CD8-positive, alpha-beta memory T cell (primary cell): ENCODE measurements at places on chromosomes 6 and 20. TPM values are rescaled to one million over a fixed set of nuclear protein-coding genes. Genes with fewer than 3 reads are reported as not detected.

RFX6 gene
- total RNA-seq, result not detected

DNA sequence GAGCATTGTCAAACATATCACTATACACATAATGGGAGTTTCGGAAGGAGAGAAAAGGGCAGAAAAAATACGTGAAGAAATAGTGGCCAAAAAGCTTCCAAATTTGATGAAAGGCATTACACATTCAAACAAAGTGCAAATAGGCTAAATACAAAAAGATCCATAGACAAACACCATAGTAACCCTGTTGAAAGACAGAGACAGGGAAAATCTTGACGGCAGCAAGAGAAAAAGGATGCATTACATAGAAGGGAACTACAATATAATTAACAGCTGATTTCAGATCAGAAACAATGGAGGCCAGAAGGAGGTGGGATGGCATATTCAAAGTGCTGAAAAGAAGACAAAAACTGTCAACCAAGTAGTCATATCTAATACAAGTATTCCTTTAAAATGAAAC is 170.8 kb downstream of the MRPL14 start:
- H3K27ac ChIP-seq, result no peak overlapping the region
- DNase-seq, result no peak
- H3K4me3 ChIP-seq, result no peak overlapping the region
- H3K4me1 ChIP-seq, result no peaks in the 10 kb centered on the region
- no peaks in the 10 kb centered on the region for H3K36me3 ChIP-seq

GRCh38 chr6:34154668-34155447 is 9.0 kb upstream of the GRM4 start:
- peaks cover 7% of the 10 kb centered on the region for H3K4me1 ChIP-seq
- H3K27me3 ChIP-seq, result peaks cover 29% of the 10 kb centered on the region
- no peaks in the 10 kb centered on the region for H3K36me3 ChIP-seq

PHACTR1 gene
- 0.04 TPM for total RNA-seq

DNA sequence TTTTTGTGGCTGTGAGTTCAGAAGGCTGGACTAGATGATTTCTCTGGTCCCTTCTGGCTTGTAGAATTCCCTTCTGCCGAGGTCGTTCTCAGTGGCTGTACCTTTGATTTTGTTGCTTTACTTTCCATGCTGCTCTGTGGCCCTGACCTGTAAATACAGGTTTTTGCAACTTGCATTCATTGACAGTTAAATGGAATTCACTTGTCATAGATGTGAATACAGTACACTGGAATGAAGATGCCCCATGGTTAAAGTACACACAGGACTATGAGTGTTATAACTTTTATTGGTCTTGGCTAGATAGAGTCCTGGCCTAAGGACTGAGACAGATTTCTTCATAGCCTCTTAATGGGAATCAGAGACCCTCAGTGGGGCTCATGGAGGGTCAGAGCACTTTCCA is 12.9 kb upstream of the EFCAB8 start:
- H3K36me3 ChIP-seq, result peaks cover 47% of the 10 kb centered on the region
- no peak overlapping the region for H3K4me3 ChIP-seq
- no peaks in the 10 kb centered on the region for H3K27me3 ChIP-seq
- no peak for DNase-seq

BFSP1 gene
- total RNA-seq, result 0.26 TPM

DNA sequence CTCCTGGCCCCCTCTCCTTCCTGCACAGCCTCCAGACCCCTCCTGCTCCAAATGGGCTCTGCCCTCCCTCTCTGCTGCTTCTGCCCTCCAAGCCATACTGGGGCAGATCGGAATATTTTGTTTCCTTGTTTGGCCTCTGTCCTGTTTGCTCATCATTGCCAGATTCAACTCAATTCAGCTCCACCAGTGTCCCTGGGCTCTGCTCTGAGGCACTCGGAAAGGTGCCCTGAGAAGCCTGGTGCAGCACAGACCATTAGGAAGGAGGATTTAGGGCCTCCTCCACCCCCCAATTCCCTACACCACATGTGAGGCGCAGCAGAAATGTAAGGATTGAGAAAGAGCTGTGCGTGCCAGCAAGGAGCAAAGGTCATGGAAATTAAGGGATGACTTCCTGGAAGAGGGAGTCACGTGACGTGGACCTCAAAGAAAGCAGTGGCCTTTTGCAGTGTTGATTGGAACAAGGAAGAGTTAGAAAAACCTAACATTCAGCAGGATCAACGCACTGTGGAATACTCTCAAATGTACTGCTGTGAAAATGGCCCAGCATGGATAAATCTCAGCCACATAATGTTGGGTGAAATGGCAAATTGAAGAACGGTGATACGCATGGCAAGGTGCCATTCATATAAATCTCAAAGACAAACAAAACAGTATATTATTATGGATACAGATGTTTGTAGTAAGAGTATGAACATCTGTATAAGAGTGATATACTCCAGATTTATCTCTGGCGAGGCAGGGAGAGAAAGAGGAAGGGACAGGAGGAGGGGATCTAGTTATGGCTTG is 229.5 kb upstream of the RNF24 start:
- no peaks in the 10 kb centered on the region for H3K4me1 ChIP-seq
- DNase-seq, result no peak
- H3K27me3 ChIP-seq, result peaks cover 3% of the 10 kb centered on the region
- no peak overlapping the region for H3K4me3 ChIP-seq
